NCI-H1694 (cell line): ENCODE measurements at places on chromosomes 1 and 21.
A peak's percentile ranks its signal among the peaks of the same experiment; 100 is the strongest.

- no peak for DNase-seq
Measured at GRCh38 chr1:180603223-180603849, 28.5 kb upstream of the XPR1 start.

GRCh38 chr1:24921938-24922662 is 8.0 kb downstream of the RUNX3 start:
- DNase-seq: no peak

GRCh38 chr1:38117444-38117887 is 70.9 kb upstream of the POU3F1 start:
- peak; percentile 38 for DNase-seq

DNA sequence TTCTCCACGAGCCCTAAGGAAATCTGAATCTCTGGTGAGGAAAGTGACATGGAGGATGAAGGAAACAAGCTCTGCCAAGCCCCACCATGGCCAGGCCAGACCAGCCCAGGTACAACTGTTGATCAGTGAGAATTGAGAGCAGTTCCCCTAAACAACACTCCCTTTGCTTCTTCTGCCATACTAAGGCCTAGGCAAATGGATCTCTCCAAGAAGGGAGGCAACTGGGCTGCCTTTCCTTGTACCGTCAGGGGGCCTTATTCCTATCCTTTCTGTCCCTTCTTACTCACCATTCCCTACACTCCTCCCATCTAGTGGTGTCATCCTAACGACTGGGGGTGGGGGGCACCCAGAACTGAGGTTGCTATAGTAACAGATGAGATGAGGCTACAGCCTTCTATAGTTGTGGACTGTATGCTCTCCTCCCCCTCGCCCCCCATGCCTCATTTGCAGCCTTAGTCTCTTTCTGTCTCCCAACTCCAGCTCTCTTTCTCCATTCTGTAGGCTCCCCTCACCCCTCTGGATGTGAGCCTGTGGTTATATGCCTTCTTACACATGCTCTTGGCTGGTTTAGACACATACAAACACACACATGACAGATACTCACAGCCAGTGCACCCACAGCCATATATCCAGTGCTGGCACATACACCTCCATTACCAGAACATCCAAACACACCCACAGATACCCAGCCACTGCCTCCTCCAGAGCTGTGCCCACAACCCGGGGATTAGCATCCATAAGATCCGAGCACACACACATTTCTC is 3.6 kb downstream of the PEA15 start:
- no peak for DNase-seq

GRCh38 chr1:234725177-234726132 is 115.5 kb upstream of the IRF2BP2 start:
- DNase-seq: no peak

DNA sequence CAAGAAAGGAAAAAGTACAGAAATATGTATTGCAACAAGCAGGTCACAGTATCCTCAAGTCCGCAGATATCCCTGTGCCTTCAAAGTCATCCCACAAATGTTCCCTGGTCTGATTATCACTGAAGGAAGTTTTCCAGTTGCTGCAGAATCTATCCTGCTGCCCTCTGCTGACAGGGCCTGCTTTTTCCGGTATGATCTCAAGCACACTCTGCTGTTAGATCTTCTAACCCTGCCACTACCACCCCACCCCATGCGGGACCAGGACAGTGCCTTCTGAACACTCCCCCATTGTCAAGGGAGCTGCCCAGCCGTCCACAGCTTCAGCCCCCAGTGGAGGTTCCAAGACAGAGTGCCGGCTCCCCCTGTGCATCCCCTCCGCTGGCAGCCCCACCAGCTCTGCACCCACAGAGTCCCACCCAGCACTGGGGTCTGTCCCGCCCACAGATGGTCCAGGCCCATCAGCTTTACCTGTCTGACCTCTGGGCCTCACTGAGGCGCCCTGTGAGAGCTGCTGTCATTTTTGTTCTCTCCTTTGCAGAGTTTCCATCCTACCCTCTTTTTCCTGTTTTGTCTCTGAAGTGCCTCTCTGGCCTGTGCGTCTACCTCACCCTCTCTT is 27.9 kb downstream of the FAM163A start:
- no peak for DNase-seq

GRCh38 chr1:115300087-115300876 is 37.8 kb downstream of the NGF start:
- no peak for DNase-seq

GRCh38 chr21:29677326-29677725 is 262.5 kb downstream of the GRIK1 start:
- no peak for DNase-seq

DNA sequence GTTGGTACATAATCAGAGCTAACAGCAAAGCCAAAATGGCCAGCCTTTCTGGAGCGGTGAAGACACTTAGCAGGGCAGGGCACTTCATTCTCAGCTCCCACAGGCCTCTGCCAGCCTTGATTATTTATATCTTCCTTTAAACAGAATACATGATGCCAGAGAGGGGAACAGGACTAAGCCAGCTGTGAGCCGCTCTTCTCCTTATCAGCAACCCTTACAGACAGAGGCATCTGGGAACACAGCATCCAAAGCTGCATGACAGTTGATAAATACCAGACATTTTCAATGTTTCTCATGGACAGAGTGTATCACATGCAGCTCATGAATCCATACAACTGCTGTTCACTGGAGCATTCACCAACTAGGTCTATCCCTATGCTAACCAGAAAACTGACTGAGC is 29.1 kb downstream of the DNAJC11 start:
- DNase-seq: no peak

DNA sequence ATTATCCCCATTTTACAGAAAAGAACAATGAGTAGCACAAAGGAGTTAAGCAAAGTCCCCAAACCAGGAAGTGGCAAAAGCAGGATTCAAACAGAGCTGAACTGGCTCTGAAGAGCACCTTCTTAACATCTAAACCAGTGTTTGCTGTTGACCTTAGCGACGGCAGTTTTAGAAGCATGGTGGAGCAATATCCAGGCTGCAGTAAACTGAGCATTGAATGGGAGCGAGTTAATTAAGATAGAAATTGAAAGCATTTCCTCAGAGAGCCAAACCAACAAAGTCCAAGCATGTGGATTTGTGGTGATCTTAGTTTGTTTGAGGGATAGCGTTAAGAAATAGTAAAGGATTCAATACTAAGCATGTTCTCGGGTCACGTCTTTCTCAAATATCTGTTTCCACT is 13.4 kb upstream of the ZNF281 start:
- DNase-seq: no peak

DNA sequence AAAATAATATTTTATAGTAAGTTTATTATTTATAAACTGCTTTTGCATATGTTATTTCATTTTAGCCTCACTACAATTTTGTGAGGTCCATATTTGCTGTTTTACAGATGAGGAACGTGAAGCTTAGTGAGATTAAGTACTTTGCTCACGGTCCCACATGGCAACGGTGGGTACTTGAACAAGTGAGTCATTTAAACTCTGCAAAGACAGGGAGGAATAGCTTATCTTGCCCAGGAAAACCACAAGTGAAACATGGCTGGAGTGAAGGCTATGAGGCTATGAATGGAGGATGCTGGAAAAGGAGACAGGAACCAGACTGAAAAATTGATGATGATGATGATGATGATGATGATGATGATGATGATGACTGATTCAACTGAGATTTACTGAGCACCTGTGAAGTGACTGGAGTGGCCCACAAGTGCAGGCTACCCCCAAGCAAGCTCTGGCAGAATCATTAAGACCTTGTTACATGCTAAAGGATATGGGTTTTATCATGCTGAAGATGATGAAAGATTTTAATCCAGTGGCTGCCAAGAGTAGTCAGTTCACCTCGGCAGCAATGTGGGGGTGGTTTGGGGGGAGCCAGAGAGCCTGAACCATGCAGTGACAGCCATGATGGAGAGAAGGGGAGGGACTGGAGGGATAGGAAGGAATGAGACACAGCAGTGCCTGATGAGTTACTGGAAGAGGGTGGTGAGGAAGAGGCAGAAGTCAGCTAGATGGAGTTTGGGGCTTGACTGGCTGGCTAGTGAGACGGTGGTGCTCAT is 1.4 kb upstream of the ABCA4 start:
- no peak for DNase-seq

DNA sequence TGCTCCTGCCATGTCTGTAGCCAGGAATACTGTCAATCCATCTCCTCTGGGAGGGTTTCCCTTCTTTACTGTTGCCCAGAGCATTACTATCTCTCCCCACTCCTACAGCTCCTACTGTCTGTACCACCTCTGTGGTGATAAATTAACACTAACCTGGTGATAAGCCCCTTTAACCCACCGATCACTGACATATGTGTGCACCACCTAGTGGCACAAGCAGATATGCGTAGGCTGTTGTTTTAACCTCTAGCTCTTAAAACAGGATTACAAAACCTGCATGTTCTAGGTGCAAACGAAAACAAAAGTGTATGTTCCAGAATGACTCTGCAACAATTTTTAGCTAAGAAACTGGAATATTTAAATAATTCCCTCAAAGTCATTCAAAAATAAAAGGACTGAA is 93.9 kb upstream of the BEND5 start:
- DNase-seq: peak; percentile 20

DNA sequence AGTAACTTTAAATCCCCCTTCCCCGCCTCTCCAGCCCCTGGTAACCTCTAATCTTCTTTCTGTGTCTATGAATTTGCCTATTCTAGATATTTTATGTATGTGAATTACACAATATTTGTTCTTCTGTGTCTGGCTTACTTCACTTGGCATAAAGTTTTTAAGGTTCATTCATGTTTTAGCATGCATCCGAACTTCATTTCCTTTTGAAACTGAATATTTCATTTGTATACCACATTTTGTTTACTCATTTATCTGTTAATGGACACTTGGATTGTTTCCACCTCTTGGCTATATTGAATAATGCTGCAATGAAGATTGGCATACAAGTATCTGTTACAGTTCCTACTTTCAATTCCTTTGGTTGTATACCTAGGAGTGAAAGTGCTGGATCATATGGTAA is 205.3 kb downstream of the TM2D1 start:
- DNase-seq: no peak

GRCh38 chr21:24895885-24896734 is 711.2 kb downstream of the MRPL39 start:
- peak; percentile 50 for DNase-seq

GRCh38 chr1:108718927-108719655 is 6.4 kb downstream of the FNDC7 start:
- DNase-seq: no peak

DNA sequence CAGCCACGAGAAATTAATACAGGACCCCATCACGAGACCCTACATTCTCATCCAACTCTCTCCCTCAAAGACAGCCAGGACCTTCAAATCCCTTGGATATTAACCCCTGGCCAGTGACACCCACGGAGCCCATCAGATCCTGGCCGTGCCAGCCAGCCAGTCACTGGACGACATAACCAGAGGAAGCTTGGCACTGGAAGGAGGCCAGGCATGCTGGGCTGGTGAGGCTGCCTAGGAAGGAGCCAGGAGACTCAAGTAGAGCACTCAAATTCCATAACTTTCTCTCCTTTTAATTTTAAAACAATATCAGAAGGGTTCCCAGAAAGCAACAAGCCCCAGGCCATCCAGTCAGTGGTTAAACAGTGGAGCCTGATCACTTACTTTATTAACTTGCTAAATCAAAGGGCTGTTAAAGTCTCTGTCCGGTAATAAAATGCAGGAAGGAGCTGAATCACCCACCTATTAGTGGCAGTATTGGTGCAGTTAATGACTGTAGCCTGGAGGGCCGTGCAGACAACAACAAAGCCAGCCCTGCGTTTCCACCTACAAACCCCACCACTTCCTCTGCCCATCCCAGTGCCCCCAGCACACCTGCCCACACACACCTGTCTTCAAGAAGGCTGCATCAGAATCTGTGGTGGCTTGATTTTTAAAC is 78.0 kb downstream of the HIVEP3 start:
- no peak for DNase-seq

- no peak for DNase-seq
Measured at GRCh38 chr1:221824025-221824424, 82.1 kb upstream of the DUSP10 start.

- no peak for DNase-seq
Measured at GRCh38 chr1:239742416-239743109, 349.1 kb upstream of the FMN2 start.
